Fibroblast of skin of left quadriceps (primary cell): ENCODE measurements at places on chromosomes 4 and X.

- peak; percentile 80 for DNase-seq
Observed at GRCh38 chrX:154596290-154596929, 11.5 kb downstream of the CTAG1A start.

GRCh38 chr4:138981930-138982390 lies 33.6 kb upstream of the NOCT start:
- no peak for DNase-seq

- DNase-seq: no peak
Observed at GRCh38 chr4:185332575-185333464, 62.9 kb downstream of the LRP2BP start.

DNA sequence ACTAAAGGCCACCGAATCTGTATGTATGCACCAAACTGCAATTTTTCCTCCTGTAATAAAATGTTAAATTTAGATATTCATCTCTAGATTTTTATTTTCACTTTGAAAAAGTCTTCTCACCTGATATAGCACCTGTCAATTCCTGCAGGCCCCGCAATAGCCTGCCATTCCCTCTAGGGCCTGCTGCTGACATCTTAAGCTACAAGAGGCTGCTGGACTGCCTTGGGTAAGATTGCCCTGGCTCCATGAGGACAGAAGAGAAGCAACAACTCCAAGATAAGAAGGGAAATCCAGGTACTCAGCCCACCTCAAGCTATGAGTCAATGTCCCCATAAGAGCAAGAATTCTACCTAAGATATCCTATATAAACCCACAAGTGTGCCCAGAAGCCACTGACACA lies 230.2 kb upstream of the AGTR2 start:
- no peak for DNase-seq

GRCh38 chr4:26058537-26058936 lies 144.5 kb downstream of the SMIM20 start:
- DNase-seq: no peak

DNA sequence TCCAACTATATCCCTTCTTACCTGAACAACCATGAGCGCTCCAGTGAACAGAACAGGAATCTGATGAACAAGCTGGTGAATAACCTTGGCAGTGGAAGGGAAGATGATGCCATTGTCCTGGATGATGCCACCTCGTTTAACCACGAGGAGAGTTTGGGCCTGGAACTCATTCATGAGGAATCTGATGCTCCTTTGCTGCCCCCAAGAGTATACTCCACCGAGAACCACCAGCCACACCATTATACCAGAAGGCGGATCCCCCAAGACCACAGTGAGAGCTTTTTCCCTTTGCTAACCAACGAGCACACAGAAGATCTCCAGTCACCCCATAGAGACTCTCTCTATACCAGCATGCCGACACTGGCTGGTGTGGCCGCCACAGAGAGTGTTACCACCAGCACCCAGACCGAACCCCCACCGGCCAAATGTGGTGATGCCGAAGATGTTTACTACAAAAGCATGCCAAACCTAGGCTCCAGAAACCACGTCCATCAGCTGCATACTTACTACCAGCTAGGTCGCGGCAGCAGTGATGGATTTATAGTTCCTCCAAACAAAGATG lies 870.2 kb downstream of the ADGRL3 start:
- DNase-seq: no peak

DNA sequence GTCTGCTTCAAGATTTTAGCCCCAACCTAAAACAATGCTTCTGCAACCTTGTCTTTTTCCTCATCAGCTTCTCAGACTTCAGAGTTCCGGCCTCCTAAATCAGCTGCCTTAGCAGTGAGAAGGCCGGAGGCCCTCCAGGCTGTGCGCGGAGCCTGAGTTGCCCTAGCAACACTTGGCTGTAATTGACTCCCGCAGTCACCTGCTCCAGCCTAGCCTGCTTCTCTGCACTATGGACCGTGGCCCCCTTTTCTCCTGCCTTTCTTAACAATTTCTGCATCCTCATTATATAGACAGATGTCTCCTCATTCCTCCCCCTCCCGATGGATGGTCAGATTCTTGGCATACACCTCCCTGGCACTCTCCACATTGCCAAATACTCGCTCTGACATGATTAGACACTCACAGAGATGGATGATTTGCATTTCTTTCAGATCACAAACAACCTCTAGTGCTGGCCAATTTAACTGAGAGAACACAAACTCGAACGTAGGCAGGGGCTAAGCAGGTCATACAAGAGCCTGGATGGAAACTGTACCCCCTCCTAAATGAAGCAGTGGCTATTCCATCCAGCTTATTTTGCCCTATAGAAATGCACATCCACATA lies 9.5 kb upstream of the HUWE1 start:
- DNase-seq: no peak

DNA sequence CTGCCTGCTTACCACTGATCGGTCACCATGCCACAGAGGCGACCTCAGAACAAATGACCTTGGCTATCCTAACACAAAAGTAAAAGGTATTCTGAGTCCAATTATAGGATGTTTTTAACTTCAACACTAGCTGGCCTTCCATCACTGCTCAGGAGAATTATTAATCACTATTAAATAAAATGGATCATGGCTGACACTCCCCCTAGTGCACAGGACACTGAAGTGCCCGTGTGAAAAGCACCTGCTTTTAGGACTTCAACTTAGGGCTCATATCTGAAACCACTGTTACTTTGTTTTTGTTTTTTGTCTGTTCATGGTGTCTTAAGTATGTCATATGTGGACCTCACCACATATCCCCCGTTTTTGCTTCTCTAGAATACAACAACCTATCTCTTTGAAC lies 33.9 kb downstream of the STX18 start:
- no peak for DNase-seq

DNA sequence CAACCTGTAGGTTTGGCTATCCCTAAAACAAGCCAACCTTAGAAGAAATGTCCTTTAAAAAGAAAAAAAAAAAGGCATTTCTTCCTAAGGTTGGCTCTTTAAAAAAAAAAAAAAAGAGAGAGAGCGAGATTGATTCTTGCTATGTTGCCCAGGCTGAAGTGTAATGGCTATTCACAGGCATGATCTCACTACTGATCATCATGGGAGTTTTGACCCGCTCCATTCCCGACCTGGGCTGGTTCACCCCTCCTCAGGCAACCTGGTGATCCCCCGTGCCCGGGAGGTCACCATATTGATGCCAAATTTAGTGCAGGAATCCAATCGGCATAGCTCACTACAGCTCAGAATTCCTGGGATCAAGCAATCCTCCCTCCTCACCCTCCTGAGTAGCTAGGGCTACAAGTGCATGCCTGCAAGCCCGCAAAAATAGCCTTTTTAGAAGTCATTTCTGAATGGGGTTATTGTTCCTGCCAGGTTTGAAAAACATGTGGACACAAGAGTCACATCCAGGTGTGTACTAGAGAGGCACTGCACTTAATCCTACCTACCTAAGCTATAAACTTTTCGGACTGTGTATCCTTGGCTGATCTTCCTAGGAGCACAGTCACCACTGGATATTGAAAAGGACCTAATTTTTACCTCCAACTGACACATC lies 61.4 kb upstream of the ZCCHC13 start:
- DNase-seq: no peak

DNA sequence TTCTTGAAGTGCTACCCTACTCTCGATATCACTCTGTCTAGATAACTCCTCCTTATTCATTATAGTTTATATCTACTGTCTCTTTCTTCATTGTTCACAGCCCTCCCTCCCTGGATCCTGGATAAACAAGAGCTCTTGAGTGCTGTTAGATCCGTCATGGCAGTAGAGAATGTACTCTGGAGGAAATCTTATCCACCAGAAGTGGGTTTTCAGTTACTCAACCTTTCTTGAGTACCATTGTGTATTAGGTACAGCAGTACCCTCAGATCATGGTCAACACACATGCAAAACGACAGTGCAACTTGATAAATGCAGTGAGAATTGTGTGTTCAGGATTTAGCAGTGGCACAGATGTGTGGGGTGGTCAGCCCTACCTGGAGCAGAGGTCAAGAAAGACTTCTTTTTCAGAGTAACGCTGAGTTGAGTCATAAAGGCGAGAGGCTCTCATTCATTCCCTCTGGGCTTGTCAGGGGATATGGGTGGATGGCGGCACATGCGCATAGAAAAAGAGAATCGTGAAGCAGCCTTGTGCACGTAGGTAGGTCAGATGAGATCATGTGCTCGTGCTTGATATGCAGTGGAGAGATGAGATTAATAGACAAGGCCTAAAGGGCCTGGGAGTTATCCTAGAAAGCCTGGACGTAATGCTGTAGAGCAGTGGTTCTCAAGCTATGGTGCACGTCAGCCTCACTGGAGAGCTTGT lies 89.5 kb downstream of the SNX25 start:
- no peak for DNase-seq
